ENCODE measurements at places on chromosomes 1 and 21. TPM values are rescaled to one million over a fixed set of nuclear protein-coding genes. Genes with fewer than 3 reads are reported as not detected.
A peak's percentile ranks its signal among the peaks of the same experiment; 100 is the strongest.

The TIE1 gene
- 0.87 TPM for total RNA-seq

The PLA2G5 gene
- total RNA-seq, result not detected

The OVAAL gene
- not detected for total RNA-seq

The PLEKHN1 gene
- total RNA-seq, result 2.4 TPM

The AIRE gene
- not detected for total RNA-seq

The RPE65 gene
- total RNA-seq, result 0.91 TPM

The PKNOX1 gene
- total RNA-seq, result 9.8 TPM

- H3K27ac ChIP-seq, result no peak overlapping the region
- peak; percentile 5 for DNase-seq
- H3K4me1 ChIP-seq, result peaks cover 15% of the 10 kb centered on the region
- H3K27me3 ChIP-seq, result no peaks in the 10 kb centered on the region
- H3K36me3 ChIP-seq, result no peaks in the 10 kb centered on the region
- H3K4me3 ChIP-seq, result no peak overlapping the region
Measured at GRCh38 chr1:84090447-84091245, 53.4 kb upstream of the PRKACB start.

GRCh38 chr1:17573518-17574041 is 34.1 kb downstream of the ARHGEF10L start:
- H3K27ac ChIP-seq, result no peak overlapping the region
- no peak overlapping the region for H3K4me3 ChIP-seq
- no peaks in the 10 kb centered on the region for H3K27me3 ChIP-seq
- peaks cover 16% of the 10 kb centered on the region for H3K4me1 ChIP-seq
- no peaks in the 10 kb centered on the region for H3K36me3 ChIP-seq
- no peak for DNase-seq

DNA sequence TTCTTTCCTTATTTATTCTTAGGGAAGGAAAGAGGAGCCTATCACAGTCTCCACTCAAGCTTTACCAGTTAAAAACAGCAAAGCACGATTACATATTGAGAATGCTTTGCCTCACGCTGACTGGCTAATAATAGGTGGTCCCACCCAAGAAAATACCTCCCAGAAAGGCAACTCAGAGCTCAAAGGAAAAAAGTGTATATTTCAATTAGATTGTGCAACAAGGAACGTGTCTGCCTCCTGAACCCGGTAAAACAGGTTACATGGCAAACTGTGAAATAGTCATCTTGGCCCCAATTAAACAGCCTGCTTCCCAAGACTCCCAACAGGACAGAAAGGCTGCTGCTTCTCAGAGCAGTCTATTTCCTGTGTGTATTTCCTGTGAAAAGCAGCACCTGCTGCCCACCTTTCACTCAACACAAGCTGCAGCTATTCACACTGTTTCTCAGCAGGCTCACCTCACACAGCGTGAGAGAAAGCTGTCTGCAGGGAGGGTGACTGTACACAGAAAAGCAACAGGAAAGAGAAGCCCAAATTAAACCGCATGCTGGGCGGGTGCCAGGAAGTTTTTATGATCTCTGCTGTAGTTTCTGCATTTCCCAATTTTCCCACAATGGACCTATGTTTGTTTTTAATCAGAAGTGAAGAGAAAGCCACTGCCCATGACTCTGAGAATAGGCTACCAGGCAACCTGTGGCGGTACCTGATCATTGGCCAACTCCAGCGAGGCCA is 44.0 kb downstream of the URB1 start:
- no peak overlapping the region for H3K4me3 ChIP-seq
- peaks cover 75% of the 10 kb centered on the region for H3K36me3 ChIP-seq
- DNase-seq, result no peak
- no peaks in the 10 kb centered on the region for H3K27me3 ChIP-seq
- H3K27ac ChIP-seq, result no peak overlapping the region

GRCh38 chr1:15406614-15407559 is 2.8 kb upstream of the EFHD2 start:
- H3K27ac ChIP-seq, result peak overlapping the region; percentile 3
- no peak overlapping the region for H3K4me3 ChIP-seq
- no peaks in the 10 kb centered on the region for H3K27me3 ChIP-seq
- DNase-seq, result peak; percentile 87

DNA sequence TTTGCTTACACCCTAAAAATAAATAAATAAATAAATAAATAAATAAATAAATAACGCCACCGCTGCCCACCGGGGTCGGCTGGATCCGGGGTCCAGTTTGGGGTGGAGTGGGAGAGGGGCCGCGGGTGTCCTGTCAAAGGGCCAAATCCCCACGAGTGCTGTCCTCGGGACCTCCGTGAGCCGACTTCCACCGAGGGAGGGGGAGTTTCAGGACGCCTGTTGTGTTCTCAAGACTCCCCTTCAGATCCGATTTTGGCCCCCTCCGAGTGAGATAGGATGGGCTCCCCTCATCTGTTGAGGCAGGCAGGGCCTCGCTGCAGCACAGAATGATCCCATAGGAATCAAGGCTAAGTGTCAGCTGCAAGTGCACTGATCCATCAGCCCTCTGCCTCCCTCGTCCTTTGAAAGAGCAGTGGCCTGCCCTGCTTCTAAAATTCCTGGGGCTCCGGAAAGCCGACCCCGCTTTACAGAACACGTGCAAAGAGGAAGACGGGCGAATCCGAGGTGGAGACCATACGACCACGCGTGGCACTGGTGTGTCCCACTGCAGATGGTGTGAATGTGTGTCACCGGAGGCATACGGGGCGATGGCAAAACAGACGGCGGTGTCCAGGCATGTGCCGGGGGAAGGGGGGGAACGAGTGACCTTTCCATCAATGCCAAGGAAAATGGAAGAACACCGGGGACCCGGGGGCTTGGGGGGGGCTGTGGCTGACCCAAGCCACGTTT is 3880.5 kb downstream of the SRGAP2C start:
- DNase-seq, result no peak
- no peaks in the 10 kb centered on the region for H3K36me3 ChIP-seq
- no peak overlapping the region for H3K4me3 ChIP-seq
- no peak overlapping the region for H3K27ac ChIP-seq
- no peaks in the 10 kb centered on the region for H3K4me1 ChIP-seq

DNA sequence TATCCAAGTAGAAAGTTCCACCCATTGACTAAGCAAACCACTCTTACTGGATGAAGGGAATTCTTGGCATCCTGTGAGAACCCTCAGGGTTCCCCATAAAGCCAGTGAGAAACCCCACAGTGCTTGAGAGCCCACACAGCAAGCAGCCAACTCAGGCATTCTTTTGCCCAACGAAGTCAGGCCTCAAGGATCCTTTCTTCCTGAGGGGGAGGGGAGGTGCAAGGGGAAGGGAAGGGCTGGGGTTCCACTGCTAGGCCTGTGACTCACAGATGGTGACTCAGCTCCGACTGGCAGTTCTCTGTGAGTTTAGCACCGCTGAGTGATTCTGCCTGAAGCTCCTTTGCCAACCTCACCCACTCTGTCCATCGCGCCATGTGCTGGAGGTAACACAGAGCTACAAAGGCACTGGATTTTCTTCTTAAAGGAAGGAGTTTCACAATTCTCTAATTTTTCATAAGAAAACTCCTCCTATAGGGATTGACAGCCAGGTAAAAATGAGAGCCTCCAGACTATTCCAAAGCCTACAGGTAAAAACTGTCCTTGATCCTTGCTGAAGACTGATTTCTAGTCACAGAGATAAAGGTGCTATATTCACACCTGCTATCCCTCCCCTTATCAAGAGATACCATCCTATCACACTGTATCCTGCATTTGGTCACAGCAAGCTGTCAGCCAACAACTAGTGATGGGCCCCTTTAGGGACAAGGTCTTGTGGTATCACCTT is 4.8 kb downstream of the ENO1 start:
- no peaks in the 10 kb centered on the region for H3K27me3 ChIP-seq
- H3K4me1 ChIP-seq, result peaks cover 67% of the 10 kb centered on the region
- DNase-seq, result peak; percentile 98
- peak overlapping the region; percentile 63 for H3K27ac ChIP-seq
- peak overlapping the region; percentile 19 for H3K4me3 ChIP-seq

DNA sequence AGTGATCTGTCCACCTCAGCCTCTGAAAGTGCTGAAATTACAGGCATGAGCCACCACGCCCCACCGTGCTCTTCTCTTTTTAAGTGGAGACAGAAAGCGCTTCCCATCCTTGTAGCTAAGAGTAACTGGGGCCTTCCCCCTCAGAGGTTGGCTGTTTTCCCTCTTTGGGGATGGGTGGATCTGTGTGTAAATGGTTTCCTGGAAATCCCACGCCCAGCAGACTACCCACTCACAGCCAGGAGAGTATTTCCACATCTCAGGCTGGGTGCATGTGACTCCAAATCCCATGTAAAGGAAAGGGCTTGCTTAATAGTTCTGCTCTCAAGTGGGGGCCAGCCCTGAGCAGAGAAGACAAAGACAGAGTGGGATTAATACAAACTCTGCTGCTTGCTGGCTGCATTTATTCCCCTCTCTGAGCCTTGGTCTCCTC is 19.6 kb upstream of the TCEA3 start:
- H3K27me3 ChIP-seq, result no peaks in the 10 kb centered on the region
- no peaks in the 10 kb centered on the region for H3K4me1 ChIP-seq
- H3K27ac ChIP-seq, result no peak overlapping the region
- no peaks in the 10 kb centered on the region for H3K36me3 ChIP-seq
- peak; percentile 61 for DNase-seq
- H3K4me3 ChIP-seq, result no peak overlapping the region

GRCh38 chr1:175920381-175920780 is 177.0 kb upstream of the TNR start:
- H3K4me3 ChIP-seq, result no peak overlapping the region
- no peaks in the 10 kb centered on the region for H3K27me3 ChIP-seq
- no peaks in the 10 kb centered on the region for H3K4me1 ChIP-seq

- no peaks in the 10 kb centered on the region for H3K36me3 ChIP-seq
- no peaks in the 10 kb centered on the region for H3K4me1 ChIP-seq
- H3K27me3 ChIP-seq, result peaks cover 2% of the 10 kb centered on the region
Measured at GRCh38 chr1:26138974-26139558, 19.8 kb upstream of the FAM110D start.

GRCh38 chr1:178151831-178152230 is 57.9 kb downstream of the RASAL2 start:
- no peaks in the 10 kb centered on the region for H3K27me3 ChIP-seq
- peaks cover 9% of the 10 kb centered on the region for H3K4me1 ChIP-seq
- H3K27ac ChIP-seq, result no peak overlapping the region
- H3K4me3 ChIP-seq, result no peak overlapping the region

GRCh38 chr21:14523234-14523633 is 22.9 kb downstream of the SAMSN1 start:
- H3K4me3 ChIP-seq, result no peak overlapping the region
- DNase-seq, result no peak
- no peaks in the 10 kb centered on the region for H3K36me3 ChIP-seq
- no peaks in the 10 kb centered on the region for H3K4me1 ChIP-seq
- no peak overlapping the region for H3K27ac ChIP-seq

DNA sequence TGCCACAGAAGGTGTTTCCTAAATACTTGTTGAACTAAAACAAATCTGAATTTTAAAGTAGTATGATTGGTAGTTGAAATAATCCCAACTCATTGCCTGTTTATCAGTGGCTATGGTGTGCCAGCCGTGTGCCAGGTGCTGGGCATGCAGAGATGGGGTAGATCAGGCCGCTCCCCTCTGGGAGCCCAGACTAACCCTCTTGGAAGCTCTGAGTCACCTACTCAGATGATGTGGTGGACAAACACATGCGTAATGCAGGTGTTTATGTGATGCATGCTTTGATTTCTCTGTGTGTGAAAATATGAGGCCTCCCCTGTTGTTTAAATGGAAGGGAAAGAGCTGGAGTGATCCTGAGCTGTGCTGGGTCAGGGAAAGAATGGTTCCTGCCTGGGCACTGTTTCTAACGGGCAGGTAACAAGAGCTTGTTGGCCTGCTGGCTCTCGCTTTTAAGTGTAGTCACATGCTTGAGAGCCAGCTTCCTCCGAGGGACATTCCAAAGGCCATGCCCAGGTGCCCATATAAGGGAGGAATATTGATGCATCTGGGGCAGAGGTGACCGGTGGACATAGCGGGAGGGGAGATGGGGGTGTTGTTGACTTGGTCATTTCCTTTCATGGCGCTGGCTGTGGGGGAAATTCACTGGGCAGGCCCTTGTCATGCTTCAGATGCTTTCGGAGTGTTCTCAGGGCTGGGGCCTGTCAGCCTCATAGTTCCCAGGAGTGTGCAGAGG is 10.2 kb downstream of the MFN2 start:
- H3K27me3 ChIP-seq, result no peaks in the 10 kb centered on the region
- H3K4me3 ChIP-seq, result no peak overlapping the region
- DNase-seq, result no peak
- peaks cover 5% of the 10 kb centered on the region for H3K4me1 ChIP-seq
- H3K27ac ChIP-seq, result no peak overlapping the region

DNA sequence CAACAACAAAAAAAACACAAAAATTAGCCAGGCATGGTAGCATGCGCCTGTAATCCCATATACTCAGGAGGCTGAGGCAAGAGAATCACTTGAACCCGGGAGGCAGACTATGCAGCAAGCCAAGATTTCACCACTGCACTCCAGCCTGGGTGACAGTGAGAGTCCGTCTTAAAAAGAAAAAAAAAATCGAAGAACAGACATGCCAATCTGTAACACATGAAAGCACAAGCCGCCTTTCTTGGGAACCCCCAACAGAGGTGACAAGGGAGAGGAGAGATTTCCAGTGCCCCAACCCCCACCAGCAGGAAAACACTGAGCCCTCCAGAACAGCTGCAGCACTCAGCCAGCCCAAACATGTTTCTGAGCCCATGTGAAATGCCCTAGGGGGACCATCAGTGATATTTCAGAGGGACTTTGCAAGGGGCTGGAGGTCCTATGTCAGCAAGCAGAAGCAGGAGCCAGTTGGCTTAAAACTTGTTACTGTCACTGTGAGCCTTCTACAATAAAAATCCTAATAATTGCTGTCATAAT is 14.2 kb upstream of the EFNA1 start:
- H3K4me1 ChIP-seq, result no peaks in the 10 kb centered on the region
- H3K27me3 ChIP-seq, result peaks cover 6% of the 10 kb centered on the region
- H3K27ac ChIP-seq, result no peak overlapping the region
- DNase-seq, result no peak

DNA sequence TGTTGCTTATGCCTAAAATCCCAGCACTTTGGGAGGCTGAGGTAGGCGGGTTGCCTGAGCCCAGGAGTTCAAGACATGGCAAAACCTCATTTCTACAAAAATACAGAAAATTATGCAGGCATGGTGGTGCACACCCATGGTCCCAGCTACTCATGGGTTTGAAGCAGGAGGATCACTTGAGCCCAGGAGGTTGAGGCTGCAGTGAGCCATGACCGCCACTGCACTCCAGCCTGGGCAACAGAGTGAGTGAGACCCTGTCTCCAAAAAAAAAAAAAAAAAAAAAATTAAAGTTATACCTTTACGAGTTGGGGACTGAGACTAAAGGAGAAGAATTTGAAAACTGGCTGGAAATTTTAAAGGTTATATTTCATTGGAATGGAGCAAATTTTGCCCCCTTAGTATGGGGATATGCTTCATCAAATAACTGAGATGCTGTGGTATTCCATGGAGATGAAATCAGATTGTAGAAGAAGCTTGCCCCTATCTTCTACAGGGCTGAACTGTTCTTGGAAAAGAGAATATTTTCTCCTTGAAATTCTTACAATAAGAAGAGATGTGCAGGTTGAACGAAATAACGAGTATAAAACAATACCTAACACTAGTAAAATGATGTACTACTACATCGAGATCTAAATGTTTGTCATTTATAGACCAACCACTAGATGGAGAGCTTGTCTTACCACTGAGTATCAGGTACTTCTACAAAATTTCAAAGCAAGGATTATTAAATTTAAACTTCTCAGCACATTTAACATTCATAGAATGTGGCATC is 34.9 kb upstream of the SCYL3 start:
- H3K27me3 ChIP-seq, result no peaks in the 10 kb centered on the region
- H3K36me3 ChIP-seq, result no peaks in the 10 kb centered on the region
- no peak overlapping the region for H3K4me3 ChIP-seq
- DNase-seq, result peak; percentile 47
- H3K4me1 ChIP-seq, result no peaks in the 10 kb centered on the region

- H3K4me1 ChIP-seq, result no peaks in the 10 kb centered on the region
- no peaks in the 10 kb centered on the region for H3K36me3 ChIP-seq
- H3K27me3 ChIP-seq, result no peaks in the 10 kb centered on the region
Measured at GRCh38 chr1:10756842-10757241, 39.6 kb downstream of the CASZ1 start.

GRCh38 chr1:204408074-204408507 is 3.5 kb downstream of the PPP1R15B start:
- peak overlapping the region; percentile 91 for H3K4me3 ChIP-seq
- H3K27me3 ChIP-seq, result no peaks in the 10 kb centered on the region
- peaks cover 25% of the 10 kb centered on the region for H3K36me3 ChIP-seq
